ENCODE measurements at places on chromosomes 3 and 15. TPM values are rescaled to one million over a fixed set of nuclear protein-coding genes. Genes with fewer than 3 reads are reported as not detected.

- H3K27ac ChIP-seq: no peak overlapping the region
- H3K36me3 ChIP-seq: no peaks in the 10 kb centered on the region
- H3K4me3 ChIP-seq: no peak overlapping the region
- no peaks in the 10 kb centered on the region for H3K4me1 ChIP-seq
Measured at GRCh38 chr3:64011685-64012084, 11.6 kb downstream of the PSMD6 start.

GRCh38 chr3:197847866-197848401 lies 56.9 kb downstream of the LRCH3 start:
- peak; percentile 18 for DNase-seq
- H3K36me3 ChIP-seq: peaks cover 21% of the 10 kb centered on the region
- peaks cover 18% of the 10 kb centered on the region for H3K4me1 ChIP-seq
- H3K27ac ChIP-seq: peak overlapping the region; percentile 63
- no peaks in the 10 kb centered on the region for H3K27me3 ChIP-seq
- H3K4me3 ChIP-seq: peak overlapping the region; percentile 36

DNA sequence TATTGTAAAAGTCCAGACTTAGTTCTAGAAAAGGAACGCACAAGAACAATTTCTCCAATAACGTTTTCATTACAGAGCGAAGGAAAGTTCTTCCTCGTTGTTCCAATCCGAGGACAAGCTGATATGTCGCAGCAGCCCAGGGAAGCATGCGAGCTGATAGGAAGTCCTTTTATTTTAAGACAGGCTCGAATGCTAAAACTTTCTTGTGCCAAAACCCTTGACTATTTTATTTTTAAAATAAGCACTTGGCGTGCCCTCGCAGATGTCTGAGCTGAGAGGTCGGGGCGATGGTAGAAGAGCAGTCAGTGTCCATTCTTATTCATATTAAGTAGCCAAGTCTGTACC lies 433 bp upstream of the MITF start:
- H3K4me3 ChIP-seq: peak overlapping the region; percentile 69
- DNase-seq: no peak
- H3K27ac ChIP-seq: peak overlapping the region; percentile 91
- no peaks in the 10 kb centered on the region for H3K36me3 ChIP-seq

DNA sequence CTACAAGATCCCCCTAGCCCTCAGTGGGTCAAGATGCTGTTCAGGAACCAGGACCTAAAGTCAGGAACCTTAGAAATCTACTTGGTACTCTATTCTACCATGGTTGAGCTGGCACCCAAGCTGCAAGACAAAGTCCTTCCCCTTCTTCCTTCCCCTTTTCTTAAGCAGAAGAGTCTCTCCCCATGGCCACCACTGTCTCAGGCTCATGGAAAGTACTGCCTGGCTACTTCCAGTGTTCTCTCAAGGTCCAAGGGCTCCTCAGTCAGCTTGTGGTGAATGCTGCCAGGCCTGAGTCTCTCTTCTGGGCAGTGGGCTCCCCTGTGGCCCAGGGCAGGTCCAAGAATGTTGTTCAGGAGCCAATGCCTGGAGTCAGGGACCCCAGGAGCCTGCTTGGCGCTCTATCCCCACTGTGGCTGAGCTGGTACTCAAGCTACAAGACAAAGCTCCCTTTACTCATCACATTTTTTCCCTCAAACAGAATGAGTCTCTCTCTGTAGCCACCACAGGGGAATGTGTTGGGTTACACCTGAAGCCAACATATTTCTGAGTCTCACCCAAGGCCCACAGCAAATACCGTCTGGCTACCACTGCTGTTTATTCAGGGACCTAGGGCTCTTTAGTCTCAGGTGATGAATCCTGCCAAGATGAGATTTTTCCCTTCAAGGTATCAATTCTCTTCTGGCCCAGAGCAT lies 18.1 kb upstream of the SLC27A2 start:
- H3K4me3 ChIP-seq: no peak overlapping the region
- no peaks in the 10 kb centered on the region for H3K4me1 ChIP-seq
- H3K27ac ChIP-seq: no peak overlapping the region
- no peaks in the 10 kb centered on the region for H3K27me3 ChIP-seq
- no peaks in the 10 kb centered on the region for H3K36me3 ChIP-seq
- no peak for DNase-seq

- peaks cover 20% of the 10 kb centered on the region for H3K4me1 ChIP-seq
- no peaks in the 10 kb centered on the region for H3K27me3 ChIP-seq
- no peak for DNase-seq
- no peak overlapping the region for H3K27ac ChIP-seq
Measured at GRCh38 chr3:127741246-127741645, 68.5 kb downstream of the ABTB1 start.

DNA sequence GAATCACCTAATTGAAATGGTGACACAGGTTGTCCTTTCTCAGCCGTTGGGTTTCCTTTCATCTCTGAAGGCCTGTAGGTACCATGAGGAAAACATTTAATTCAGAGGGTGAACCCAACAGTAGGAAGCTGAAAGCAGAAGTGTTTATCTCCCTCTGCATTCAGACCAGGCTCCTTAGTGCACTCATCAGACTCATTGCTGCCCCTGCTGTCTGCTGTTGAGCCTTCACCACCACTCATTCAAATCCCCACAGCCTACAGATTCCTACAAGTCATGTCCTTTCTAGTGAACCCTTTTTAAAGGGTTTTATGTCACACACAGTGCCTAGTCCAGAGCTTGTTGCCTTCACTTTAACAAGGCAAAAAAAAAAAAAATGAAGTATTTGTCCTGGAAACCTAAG lies 13.4 kb downstream of the WDR48 start:
- H3K36me3 ChIP-seq: no peaks in the 10 kb centered on the region
- no peaks in the 10 kb centered on the region for H3K27me3 ChIP-seq
- H3K27ac ChIP-seq: no peak overlapping the region
- no peak overlapping the region for H3K4me3 ChIP-seq

DNA sequence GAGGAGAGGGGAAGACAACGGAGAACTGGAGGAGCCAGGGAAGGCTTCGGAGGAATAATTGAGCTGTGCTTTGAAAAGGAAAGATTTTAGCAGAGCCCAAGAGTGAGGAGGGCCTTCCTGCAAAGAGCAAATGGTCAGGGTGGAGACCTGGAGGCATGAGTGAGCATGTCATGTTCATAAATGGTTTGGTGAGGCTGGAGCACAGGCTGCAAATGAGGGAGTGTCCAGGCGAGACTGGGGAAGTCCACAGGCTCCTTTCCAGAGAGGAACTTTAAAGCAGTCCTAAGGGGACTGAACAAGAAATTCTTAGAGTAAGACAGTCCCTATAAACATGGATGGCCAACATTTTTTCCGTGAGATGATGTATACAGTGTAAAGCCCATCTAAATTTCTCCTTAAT lies 108.8 kb downstream of the THSD4 start:
- no peak overlapping the region for H3K27ac ChIP-seq
- no peak for DNase-seq
- no peak overlapping the region for H3K4me3 ChIP-seq
- no peaks in the 10 kb centered on the region for H3K27me3 ChIP-seq
- no peaks in the 10 kb centered on the region for H3K36me3 ChIP-seq
- H3K4me1 ChIP-seq: peaks cover 4% of the 10 kb centered on the region

- no peaks in the 10 kb centered on the region for H3K27me3 ChIP-seq
- H3K27ac ChIP-seq: no peak overlapping the region
- H3K36me3 ChIP-seq: no peaks in the 10 kb centered on the region
- H3K4me3 ChIP-seq: no peak overlapping the region
- DNase-seq: no peak
- H3K4me1 ChIP-seq: no peaks in the 10 kb centered on the region
Measured at GRCh38 chr3:110101361-110101760, 764.0 kb upstream of the DPPA4 start.

DNA sequence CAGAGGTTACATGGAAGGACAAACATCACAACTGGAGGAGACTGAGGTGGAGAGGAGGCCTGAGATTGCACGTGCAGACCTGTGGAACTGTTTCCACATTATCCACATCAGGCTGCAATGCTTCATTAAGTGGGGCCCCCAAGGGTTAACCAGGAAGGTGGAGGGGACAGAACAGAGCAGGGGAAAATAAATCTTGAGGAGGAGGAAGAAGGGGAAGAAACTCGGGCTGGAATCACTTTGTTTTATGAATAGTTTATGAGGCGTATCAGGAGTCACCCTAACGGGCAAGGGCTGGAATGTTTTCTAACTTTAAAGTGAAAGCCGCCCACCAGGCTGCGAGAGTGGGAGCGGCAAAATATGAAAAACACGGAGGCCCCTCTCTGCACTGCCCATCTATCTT lies 154.9 kb downstream of the WNT5A start:
- no peaks in the 10 kb centered on the region for H3K4me1 ChIP-seq
- H3K4me3 ChIP-seq: no peak overlapping the region
- H3K36me3 ChIP-seq: no peaks in the 10 kb centered on the region
- H3K27me3 ChIP-seq: no peaks in the 10 kb centered on the region
- H3K27ac ChIP-seq: no peak overlapping the region

- no peaks in the 10 kb centered on the region for H3K27me3 ChIP-seq
- H3K4me3 ChIP-seq: no peak within 1 kb of the TSS
- peak; percentile 70 for DNase-seq
- H3K36me3 ChIP-seq: no peaks in the 10 kb centered on the region
Measured at GRCh38 chr3:16174389-16174788, at the start of gene GALNT15. GALNT15 (plus strand) TSS chr3:16174680; CDS start chr3:16175152, 472 bp downstream.

DNA sequence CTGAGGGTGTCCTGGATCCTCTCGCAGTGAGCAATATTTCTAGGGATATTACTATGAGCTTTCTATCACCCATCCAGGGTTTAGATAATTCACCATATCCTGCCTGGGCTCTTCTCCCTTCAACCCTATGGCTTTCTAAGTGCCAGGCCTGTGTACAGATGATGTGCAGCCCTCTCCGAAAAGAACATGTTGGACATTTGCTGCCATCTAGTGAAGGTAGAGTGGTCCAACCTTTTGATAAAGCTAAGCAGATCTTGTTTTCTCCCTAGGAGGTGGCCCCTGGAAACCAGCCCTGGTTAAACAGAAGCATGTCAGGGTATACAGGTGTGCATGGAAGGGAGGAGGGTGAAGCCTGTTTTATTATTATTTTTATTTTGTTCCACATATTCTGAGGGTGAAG lies 27.9 kb upstream of the SCN10A start:
- DNase-seq: no peak
- no peak overlapping the region for H3K27ac ChIP-seq
- no peaks in the 10 kb centered on the region for H3K36me3 ChIP-seq
- H3K4me1 ChIP-seq: no peaks in the 10 kb centered on the region
- H3K4me3 ChIP-seq: no peak overlapping the region
- peaks cover 3% of the 10 kb centered on the region for H3K27me3 ChIP-seq

DNA sequence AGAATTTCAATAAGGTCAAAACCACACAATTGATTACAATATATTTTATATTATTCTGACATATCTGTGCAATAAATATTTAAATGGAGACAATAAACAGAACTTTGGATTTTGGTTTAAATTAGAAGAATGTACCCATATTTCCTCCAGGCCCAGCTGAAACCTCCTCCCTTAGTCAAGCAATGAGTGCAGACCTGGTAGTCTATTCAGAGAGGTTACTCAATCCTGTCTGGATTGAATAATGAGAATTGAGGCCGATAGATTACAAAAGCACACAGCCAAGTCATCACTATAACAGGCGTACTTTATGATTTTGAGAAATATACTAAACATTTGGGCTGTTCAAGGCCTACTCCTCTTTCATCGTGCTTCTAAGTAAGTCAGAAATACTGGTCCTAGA lies 114.5 kb upstream of the STRIT1 start:
- H3K36me3 ChIP-seq: no peaks in the 10 kb centered on the region
- no peak for DNase-seq
- no peak overlapping the region for H3K4me3 ChIP-seq
- no peaks in the 10 kb centered on the region for H3K4me1 ChIP-seq

- H3K27ac ChIP-seq: no peak overlapping the region
- H3K4me3 ChIP-seq: no peak overlapping the region
- H3K27me3 ChIP-seq: no peaks in the 10 kb centered on the region
Measured at GRCh38 chr3:53101956-53102355, 28.3 kb downstream of the RFT1 start.

DNA sequence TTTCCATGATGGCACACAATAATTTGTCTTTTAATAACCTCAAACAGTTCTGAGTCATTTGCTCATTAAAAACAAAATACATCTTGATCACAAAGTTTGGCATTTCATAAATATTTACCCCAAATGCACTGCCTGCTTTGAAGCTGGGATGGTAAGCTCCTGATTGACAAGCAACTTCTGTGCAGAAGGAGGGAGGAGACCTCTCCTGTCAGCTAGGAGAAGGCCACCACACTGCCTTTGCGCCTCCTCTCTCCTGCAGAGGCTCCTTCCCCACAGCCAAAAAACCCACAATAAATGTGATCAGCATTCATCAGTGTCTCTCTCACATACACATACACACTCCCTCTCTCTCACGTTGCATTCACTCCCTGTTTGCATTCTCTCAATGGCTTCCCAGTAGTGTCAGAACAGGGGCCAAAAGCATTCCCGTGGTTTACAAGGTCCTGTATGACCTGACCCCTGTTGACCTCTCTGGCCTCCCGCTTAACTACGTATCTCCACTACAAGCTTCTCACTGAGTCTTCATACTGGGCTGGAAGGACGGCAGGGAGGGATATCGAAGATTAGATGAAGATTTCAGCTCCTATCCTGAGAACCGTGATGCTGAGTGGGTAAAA lies 216.4 kb downstream of the FOXP1 start:
- no peak for DNase-seq
- H3K4me1 ChIP-seq: peaks cover under 1% of the 10 kb centered on the region
- no peaks in the 10 kb centered on the region for H3K36me3 ChIP-seq

DNA sequence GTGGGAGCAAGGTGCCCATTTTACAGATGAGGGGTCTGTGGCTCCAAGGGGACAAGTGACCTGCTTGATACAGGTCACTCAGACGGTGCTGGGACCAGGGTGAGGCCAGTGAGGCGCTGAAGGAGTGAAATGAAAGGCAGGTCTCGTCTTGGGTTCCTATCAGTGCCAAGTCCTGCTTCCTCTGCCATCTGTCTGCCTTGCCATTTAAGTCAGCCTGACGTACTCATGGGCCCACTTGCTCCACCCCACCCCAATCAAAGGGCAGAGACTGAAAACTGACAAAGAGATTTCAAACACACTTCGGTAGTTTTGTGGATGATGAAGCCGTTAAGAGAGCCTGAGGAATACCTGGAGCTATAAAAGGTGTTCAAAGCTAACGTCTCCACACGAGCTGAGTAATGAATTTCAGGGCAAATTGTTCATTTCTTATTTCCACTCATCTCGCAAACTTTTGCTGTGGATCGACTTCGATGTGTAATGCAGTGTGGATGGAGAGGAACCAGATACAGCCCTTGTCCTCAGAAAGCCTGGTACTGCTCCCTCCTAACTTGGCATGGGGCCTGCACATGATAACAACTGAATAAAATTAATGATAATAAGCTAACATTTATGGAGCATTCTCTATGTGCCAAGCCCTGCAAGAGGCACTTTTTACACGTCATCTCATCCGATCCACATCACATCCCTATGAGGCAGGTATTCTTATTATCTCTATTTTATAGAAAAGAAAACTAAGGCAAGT lies 36.6 kb downstream of the ATP2B2 start:
- no peak overlapping the region for H3K27ac ChIP-seq
- peaks cover 34% of the 10 kb centered on the region for H3K27me3 ChIP-seq
- no peaks in the 10 kb centered on the region for H3K36me3 ChIP-seq
- no peak overlapping the region for H3K4me3 ChIP-seq
- H3K4me1 ChIP-seq: no peaks in the 10 kb centered on the region

- H3K27ac ChIP-seq: no peak overlapping the region
- H3K4me1 ChIP-seq: no peaks in the 10 kb centered on the region
- no peaks in the 10 kb centered on the region for H3K36me3 ChIP-seq
Measured at GRCh38 chr3:20516311-20516710, 330.3 kb upstream of the SGO1 start.

FOXB1 gene
- not detected for total RNA-seq

DAPK2 gene
- total RNA-seq: 109 TPM

IL1RAP gene
- 0.80 TPM for total RNA-seq

MCF2L2 gene
- 0.20 TPM for total RNA-seq

SLC22A13 gene
- total RNA-seq: 0.32 TPM

APBA2 gene
- 1.6 TPM for total RNA-seq

UBE2E2 gene
- total RNA-seq: 133 TPM

SAXO2 gene
- total RNA-seq: 3.0 TPM

ZWILCH gene
- 4.0 TPM for total RNA-seq
